Stimulated activated CD8-positive, alpha-beta memory T cell treated with anti-CD3 and anti-CD28 coated beads, Interleukin-4, amount 100 ng/mL, for 1 hour (primary cell): ENCODE measurements at places on chromosomes 16 and 17.
A peak's percentile ranks its signal among the peaks of the same experiment; 100 is the strongest.

DNA sequence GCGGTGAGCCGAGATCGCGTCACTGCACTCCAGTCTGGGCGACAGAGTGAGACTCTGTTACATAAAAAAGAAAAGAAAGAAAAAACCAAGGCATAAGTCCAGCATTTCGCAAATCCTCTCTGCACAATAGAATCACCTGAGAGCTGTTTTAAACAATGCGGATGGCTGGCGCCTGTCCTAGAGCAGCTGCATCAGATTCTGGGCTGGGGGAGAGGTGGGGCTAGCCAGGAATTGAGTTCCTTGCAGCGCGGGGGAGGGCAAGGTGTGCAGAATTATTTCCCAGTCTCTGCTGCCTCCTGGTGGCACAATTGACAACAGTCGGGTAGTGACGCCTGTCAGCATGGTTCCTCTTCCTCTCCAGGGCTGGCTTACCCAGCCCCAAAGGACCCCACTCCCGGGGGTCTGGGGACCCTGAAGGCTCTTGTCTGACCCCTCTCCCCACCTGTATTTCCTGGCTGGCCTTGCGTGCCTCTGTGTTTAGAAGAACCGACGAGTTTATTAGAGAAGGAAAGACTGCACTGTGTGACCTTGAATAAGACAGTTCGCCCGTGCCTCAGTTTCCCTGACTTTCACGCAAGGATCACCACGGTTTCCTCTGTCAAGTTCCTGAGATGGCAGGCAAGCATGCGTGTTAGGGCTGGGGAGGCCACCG, 41.1 kb upstream of the PLCG2 start:
- peak; percentile 58 for DNase-seq

- DNase-seq: no peak
Measured at GRCh38 chr17:3474212-3474611, 1.6 kb upstream of the ASPA start.

GRCh38 chr16:6663668-6664067, 669.0 kb upstream of the RBFOX1 start:
- no peak for DNase-seq

DNA sequence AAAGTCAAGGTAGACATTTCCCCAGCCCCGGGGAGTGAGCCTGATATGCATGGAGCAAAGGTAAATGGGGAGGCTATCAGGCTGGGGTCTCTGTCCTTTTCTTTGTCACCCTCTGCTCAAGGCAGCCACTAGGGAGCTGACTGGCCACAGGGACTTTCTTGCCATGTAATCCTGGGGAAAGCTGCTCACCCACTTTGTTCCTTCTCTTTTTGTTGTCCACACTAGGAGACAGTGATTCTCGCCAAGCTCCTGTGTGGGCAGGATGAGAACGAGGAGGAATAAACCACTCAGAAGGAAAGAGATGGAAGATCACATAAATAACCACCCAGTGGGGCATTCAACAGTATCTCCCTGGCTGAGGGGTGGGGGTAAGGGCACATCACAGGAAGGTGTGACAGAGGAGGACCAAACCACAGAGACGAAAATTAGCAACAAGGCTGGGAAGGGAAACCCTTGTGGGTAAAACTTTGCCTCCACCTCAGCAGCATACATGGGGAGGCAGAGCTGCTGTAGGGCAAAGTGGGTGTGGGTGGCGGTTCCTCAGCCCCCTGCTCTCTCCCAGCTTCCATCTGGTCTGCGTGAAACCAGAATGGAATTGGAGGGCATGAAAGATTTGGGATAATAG, 26.2 kb upstream of the CCL1 start:
- no peak for DNase-seq

DNA sequence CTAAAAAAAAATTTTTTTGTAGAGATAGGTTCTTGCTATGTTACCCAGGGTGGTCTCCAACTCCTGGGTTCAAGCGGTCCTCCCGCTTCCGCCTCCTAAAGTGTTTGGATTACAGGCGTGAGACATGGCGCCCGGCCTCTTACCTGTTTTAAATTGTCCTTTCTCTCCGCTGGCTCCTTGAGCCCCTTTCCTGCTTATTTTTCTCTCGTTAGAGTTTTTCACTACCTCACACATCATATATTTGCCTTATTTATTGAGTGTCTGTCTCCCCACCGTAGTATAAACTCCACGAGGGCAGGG, 760 bp upstream of the SEC14L5 start:
- DNase-seq: no peak

- DNase-seq: no peak
Measured at GRCh38 chr17:13329421-13329820, 272.3 kb downstream of the HS3ST3A1 start.
